Tibial artery (tissue), 4 donors: ENCODE measurements at places on chromosomes 5 and 9.

- DNase-seq = no peak
Observed at GRCh38 chr9:132364068-132364467, 9.3 kb upstream of the SETX start.

GRCh38 chr5:14217587-14217986, 74.4 kb downstream of the TRIO start:
- DNase-seq = no peak

GRCh38 chr9:124680049-124680448, 91.1 kb downstream of the NR6A1 start:
- no peak for DNase-seq

- DNase-seq = no peak
Observed at GRCh38 chr9:87494970-87495471, 2.6 kb upstream of the DAPK1 start.
